Fibroblast of mammary gland (primary cell): ENCODE measurements at places on chromosomes 5 and 9.
A peak's percentile ranks its signal among the peaks of the same experiment; 100 is the strongest.

DNA sequence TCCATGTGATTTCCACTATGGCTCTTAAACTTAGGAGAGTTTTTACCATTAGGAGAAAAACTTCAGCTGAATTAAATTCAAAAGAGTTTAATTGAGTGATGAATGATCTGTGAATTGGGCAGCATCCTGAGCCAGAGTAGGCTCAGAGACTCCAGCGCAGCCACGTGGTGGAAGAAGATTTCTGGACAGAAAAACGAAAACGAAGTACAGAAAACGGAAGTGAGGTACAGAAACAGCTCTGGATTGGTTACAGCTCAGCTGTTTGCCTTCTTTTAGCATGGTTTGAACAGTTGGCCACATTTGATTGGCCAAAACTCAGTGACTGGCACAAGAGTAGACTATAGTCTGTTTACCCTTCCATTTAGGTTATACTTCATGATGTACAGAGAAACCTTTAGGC lies 69.2 kb upstream of the PLPP1 start:
- peak; percentile 88 for DNase-seq

DNA sequence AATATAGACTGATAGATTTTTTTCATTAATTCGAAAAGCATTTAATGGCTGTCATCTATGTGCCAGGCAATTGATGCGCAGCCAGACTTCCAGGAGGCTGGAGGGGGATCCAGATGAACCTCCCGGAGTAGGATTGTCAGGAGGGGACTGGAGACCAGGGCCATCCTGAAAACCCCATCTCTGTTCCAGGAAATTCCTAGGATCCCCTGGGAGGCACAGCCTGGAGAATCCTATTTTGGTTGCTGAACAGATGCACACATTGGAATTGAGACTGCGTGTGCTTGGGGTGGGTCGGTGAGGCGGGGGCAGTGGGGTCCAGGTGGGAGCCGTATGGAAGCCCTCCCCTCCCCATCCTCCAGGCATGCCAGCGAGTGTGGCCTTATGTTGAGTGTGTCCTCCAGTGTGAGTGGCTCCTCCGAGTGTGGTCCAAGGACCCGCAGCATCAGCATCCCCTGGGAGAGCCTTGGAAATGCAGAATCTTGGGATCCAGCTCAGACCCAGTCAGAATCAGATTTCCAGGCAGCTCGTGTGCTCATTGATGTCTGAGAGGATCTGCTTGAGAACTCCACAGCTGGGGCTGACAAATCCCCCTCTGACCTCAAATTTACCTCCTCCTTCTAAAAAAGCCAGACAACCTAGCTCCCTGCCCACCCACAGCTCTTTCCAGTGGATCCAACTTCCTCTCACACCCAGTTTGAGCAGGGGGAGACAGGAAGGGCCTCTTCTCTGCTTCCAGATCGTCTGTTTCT lies 38.7 kb downstream of the ROPN1L start:
- no peak for DNase-seq

- peak; percentile 8 for DNase-seq
Measured at GRCh38 chr9:82332774-82333152, 344.2 kb downstream of the SPATA31D1 start.

DNA sequence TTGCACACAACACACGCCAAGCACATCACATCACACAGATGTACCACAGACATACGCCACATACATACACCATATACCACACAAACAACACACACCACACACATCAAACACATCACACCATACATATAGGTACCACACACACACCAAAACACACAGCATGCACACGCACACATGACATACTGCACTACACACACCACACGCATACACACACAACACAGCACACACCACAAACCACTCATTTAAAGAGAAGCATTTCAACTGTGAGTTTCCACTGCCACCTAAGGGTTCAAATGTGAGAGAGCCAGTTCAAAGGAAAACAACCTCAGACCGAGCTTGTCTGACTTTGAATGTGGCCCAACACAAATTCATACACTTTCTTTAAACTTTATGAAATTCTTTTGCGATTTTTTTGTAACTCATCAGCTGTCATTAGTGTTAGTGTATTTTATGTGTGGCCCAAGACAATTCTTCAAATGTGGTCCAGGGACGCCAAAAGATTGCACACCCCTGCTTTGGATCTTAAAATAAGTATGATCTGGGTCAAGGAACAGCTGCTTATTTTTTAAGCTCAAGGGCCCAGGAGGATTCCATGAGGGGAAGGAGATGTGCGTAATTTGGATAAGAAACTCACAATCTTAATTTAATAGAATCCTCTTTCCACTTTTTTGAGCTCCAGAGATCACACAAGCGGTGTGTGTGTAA lies 494.6 kb downstream of the GADD45G start:
- peak; percentile 34 for DNase-seq

DNA sequence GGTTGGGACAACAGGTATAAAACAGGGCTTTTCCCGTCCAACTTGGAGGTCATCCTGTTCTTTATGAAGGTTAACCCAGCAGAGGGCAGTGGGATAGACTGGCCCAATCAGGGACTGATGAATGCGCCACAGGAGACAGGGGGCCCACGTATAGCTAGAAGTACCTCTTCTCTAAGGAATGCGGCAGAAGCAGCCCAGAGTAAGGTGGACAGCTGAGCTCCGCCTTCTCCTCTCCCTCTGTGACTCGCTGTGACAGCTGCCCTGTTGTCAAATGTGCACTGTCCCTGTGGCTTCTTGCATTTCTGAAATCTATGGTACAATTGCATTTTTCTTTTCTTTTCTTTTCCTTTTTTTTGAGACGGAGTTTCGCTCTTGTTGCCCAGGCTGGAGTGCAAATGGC lies 306.6 kb downstream of the FBXL7 start:
- DNase-seq: no peak

- DNase-seq: no peak
Measured at GRCh38 chr9:96719921-96720320, 58.0 kb downstream of the ZNF510 start.

DNA sequence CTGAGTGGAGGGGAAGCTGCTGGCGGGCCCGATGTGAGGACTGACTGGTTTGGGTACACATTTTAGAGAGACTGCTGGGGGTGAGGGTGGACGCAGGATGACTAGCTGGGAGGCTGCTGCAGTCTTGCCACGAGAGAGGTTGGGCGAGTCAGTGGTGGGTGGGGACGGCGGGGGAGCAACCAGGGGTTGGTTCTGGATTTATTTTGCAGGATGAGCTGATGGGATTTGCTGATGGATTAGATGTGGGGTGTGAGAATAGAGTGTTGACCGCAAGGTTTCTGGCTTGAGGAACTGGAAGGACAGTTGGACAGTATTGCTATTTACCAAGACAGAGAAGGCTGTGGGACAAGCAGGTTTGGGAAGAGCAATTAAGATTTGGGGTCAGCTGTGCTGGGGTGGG lies 5.8 kb upstream of the NDST1 start:
- DNase-seq: peak; percentile 62

DNA sequence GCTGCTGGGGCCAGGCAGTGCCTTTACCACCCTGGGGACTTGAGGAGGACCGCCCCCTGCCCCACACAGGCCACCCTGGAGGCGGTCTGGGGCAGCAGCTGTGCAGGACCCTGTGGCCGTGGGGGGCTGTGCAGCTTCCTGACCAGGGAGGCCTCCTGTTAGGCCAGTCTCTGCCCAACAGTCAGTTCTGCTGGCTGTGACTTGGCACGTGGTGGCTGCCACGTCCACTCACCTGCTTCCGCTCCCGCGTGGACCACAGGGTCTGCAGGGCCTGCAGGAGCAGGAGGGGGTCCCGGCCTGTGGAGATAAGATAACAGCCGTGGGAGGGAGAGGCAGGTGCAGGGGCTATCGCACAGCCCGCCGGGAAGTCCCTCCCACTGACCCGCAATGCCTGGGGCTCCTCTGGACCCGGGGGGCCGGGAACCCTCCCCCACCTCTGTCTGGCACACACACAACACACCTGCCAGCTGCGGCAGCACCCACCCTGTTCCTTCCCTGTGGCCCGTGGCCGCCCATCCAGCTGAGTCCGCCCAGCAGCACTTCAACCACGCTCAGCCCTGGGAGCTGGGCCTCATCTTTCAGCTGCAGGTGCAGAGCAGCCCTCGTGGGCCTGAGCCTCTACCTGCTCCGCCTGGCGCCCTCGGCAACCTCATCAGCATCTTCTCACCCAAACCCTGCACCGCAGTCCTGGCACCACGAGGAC lies 39.7 kb downstream of the EXD3 start:
- no peak for DNase-seq

- DNase-seq: peak; percentile 83
Measured at GRCh38 chr9:70049672-70050271, 6.1 kb downstream of the MAMDC2 start.

DNA sequence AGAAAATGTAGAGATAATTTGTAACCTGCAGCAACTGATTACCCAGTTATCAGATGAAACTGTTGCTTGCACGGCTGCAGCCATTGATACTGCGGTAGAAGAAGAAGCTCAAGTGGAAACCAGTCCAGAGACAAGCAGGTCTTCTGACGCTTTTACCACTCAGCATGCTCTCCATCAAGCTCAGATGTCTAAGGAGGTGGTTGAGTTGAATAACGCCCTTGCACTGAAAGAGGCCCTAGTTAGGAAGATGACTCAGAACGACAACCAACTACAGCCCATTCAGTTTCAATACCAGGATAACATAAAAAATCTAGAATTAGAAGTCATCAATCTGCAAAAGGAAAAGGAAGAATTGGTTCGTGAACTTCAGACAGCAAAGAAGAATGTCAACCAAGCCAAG lies 1.7 kb downstream of the KIF4B start:
- DNase-seq: no peak

- peak; percentile 95 for DNase-seq
Measured at GRCh38 chr5:65172486-65173129, 309.1 kb downstream of the ADAMTS6 start.

- peak; percentile 64 for DNase-seq
Measured at GRCh38 chr9:72592502-72593403, 71.3 kb downstream of the TMC1 start.

DNA sequence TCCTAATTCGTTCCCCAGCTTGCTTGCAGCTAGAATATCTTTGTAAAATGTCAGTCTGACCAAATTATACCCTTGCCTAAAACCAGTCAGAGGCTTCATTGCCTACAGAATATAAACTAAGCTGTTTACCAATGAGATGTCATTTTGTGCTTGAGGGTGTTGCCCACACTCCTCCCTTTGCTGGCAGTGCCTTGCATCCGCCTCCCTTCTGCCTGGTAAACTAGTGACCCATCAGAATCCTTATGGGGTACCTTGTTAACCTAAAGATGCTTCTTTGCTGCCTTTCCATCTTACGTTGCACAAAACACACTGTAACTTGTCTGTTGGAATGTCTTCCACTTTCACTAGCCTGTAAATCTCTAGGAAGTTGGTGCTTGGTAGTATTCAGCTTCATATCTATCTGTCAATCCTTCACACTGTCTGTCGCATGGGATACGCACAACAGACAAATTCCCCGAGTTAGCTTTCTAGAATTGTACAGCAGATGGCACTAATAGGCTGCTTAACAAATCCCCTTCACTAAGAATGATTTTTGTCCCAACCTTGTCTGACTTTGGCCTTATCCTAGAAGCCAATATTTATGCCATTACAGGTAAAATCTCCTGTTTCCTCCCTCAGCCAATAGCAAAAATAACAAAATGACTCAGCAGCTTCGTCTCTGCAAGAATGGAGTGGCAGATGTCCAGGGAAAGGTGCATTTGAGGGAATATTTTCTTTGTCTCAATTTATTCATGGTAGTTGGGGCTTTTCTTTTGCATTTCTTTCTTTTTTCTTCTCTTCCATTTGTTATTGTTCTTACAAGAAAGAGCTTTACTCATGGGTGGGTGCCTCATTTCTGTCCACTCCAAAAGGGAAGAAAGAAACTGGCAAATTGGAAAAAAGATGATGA lies 3.0 kb downstream of the NUDT2 start:
- peak; percentile 62 for DNase-seq

- no peak for DNase-seq
Measured at GRCh38 chr5:13403351-13403750, 541.1 kb downstream of the DNAH5 start.

DNA sequence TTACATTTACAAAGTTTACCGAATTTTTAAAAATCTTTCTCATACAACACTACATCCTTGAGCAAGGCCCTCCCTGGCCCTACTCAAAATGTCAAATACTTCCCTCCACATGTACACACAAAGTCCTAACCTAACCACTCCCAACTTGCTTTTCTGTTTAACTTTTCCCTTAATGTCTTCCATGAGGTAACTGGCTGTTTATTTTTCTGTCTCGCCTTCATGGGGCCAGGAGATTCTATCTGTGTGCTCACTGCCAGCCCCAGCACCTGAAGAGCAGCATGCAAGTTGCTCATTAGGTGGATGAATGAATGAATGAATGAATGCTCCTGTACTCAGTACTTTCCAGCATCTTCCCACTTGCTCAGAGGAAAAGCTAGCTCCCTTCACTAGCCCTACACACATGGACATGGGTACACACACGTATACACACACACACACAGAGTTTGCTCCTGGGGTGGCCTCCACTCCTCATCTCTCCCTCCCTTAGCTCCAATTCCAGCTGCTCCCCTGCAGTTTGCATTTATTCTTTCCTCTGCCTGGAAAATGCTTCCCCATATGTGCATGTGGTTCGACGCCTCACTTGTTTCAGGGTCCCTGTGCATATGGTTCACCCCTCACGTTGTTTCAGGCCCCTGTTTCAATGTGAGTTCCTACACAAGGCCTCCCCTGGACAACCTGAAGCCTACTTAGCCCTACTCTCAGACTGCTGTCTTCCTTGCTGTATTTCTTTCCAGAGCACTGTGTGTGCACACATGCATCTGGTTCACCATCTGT lies 165.2 kb downstream of the ROR2 start:
- DNase-seq: no peak

GRCh38 chr5:37769840-37770239 lies 70.0 kb downstream of the GDNF start:
- DNase-seq: no peak

- peak; percentile 61 for DNase-seq
Measured at GRCh38 chr5:45696206-45696836, at the start of gene HCN1. Gene HCN1, minus strand, starts transcription at chr5:45696380.

DNA sequence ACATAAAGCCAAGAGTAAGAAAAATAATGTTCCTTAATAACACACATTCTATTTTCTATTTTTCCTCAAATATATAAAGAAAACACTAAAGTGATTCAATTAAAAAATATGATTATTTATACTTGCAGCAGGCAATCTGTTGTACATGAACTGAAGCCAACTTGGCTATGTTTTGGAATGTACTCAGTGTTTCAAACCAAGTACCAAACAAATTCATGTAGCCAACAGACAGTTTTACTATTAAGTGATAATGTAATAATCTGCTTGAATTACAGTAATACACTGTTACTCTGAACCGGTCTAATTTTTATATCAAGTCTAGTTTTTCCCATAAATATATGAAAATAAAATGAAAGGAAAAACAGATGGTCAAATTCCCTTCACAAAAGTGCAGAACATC lies 58.0 kb downstream of the CEP120 start:
- peak; percentile 6 for DNase-seq

GRCh38 chr9:6915635-6916034 lies 157.9 kb downstream of the KDM4C start:
- DNase-seq: no peak

DNA sequence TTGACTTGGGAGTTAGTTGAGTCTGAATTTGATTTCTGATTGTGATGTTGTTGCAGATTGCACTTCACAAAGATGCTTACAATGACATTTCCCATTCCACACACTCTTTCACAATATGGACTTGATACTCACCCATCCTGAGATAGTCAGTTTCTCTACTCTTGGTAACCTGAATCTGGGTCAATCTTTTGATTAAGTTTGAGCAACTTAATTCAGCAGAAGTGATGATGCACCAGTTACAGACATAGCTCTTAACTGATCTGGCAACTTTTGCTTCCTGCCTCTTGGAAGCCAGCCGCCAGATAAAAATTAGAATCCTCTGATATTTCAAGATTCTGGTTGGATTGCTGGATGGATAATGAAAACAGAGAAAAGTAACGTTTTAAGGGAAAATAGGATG lies 79.7 kb upstream of the OSMR start:
- no peak for DNase-seq

- peak; percentile 57 for DNase-seq
Measured at GRCh38 chr9:77475641-77476473, 172.3 kb downstream of the GNA14 start.
